NCI-H1417 (cell line): ENCODE measurements at places on chromosomes 13 and 19.

DNA sequence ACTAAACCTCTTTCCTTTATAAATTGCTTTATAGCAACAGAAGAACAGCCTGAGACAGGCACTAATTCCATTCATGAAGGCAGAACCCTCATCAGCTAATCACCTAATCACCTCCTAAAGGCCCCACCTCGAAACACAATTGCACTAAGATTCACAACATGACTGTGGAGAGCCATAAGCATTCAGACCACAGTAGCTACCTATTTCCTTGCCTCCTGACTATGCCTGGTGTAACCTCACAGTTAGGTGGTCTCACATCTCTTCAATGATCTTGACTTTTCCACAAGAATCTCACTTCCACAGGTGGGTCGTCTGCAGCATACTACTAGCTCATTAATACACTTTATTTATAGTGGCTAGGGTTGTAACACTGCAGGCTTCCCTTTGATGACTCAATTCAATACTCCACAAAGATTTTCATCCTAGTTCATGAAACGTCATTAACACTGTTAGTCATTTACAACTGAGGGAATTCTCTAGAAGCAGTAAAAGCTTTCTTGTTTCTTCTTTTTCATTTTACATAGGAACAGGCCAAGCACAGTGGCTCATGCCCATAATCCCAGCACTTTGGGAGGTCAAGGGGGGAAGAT, 27.1 kb downstream of the STK24 start:
- no peak for DNase-seq

- no peak for DNase-seq
Observed at GRCh38 chr13:99266827-99267226, 8.6 kb upstream of the GPR18 start.

DNA sequence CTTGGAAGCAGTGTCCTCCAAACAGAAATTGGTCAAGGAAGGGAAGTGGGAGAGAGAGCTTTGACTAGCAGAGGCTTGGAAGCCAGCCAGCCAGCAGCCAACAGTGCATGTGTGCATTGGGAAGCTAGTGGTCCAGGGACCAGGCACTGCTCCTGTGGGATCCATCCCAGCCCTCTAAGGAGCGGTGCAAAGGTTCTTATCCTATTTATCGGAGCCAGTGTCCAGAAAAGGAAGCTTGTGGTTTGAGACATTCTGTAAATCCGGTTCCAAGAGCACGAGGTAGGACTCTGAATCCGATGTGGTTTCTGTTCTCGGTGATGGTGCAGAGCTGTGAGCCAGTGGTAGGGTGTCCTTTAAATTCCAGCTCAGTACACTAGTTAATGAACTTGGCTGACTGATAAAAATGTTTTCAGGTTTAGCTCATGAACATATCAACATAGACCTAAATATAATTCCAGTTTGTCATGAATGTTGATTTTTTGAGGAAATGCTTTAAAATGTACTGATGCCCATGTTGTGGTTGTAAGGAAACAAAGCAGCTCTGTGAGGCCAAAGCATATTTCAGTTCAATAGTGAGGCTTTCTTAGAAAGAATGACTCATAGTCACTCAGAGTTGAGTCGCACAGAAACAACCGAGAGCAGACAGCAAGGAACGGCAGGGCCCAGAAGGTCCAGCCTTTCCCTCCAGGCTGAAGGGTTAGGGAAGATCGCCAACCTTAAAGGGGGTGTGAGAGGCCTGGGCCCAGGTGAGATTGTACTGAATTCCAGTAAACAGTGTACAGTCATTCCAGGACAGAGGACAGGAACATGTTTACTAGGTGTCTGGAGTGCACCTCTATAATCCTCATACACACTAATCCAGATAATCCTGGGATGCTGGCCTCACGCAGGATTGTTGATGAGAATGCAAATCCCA, 21.5 kb upstream of the GARRE1 start:
- DNase-seq = no peak

DNA sequence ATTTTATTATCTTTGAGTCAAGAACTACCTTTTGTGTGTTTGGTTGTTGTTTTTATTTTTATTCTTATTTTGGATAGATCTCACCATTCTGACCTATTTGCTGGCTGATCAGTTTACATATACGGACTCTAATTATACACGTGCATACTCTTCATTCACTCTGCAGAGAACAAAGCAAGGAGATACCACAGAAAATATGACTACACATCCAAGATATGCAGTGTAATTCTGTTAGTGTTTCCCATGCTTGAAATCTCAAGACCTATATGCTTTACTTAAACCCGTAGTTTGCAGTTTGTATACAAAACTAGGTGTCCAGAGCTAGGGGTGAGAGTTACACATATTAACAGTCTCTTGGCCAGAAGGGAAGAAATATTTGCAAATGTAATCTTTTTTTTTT, 205.5 kb downstream of the DCLK1 start:
- no peak for DNase-seq

DNA sequence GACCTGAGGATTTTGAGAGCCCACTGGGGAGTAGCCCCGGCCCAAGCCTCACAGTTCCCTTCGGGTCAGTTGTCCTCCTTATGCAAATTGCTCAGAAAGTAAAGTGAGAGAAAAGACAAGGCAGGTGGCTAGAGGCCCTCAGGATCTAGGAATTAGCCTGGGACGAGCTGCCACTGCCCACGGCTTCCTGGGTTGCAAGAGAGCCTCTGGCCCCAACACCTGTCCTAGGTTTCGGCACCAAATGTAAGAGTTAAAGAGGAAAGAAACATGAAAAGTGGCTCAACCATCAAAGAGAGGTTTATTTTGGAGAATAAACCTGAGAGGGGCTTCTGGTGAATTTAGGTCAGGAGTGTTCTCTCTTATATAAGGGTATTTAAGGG, 25.6 kb downstream of the TMEM255B start:
- no peak for DNase-seq

DNA sequence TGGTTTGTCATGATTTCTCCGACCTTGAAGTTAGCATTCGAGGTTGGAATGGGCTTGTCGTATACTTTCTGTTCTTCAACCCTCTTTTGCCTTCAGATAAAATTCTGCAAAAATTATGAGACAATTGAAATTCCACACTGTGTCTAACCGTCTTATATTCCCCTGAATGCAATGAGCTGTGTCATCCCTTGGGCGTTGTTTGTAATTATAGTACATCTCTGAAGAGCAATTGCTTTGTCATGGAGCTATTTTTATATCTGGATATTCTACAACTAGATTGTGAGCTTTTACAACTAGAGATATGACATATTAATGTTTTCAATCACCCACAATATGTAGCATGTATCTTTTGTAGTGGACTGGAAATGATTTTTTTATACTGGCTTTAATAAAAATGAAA, 631.8 kb upstream of the SLC10A2 start:
- DNase-seq = peak; percentile 20

GRCh38 chr13:103656311-103656710, 590.1 kb upstream of the SLC10A2 start:
- DNase-seq = no peak

DNA sequence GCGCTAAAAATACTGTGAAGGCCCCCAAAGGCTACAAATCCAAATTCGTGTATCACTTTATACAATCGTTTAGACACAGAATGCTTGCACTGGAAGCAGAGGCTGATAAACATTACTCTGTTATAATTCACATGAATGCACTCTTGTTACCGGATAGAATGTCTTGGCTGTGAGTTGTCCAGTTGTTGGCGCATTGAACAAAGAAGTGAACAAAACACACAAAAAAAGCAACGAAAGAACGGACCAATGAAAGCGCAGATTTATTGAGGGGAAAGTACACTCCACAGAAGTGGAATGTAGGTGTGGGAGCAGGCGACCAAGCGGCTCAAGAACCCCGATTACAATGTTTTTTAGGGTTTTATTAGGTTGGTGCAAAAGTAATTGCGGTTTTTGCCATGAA, 529 bp upstream of the ZNF418 start:
- DNase-seq = no peak

GRCh38 chr19:39506944-39507714, 7.8 kb upstream of the SELENOV start:
- DNase-seq = peak; percentile 93

GRCh38 chr19:46861691-46862502, 1.1 kb downstream of the ARHGAP35 start:
- peak; percentile 30 for DNase-seq

GRCh38 chr13:99926014-99926731, 45.4 kb downstream of the ZIC5 start:
- peak; percentile 93 for DNase-seq

- DNase-seq = no peak
Observed at GRCh38 chr13:46296921-46297320, 85.2 kb downstream of the LRRC63 start.

- no peak for DNase-seq
Observed at GRCh38 chr13:109058087-109058486, 428.7 kb downstream of the MYO16 start.

GRCh38 chr19:10295305-10295846, 5.6 kb downstream of the ICAM5 start:
- DNase-seq = no peak

DNA sequence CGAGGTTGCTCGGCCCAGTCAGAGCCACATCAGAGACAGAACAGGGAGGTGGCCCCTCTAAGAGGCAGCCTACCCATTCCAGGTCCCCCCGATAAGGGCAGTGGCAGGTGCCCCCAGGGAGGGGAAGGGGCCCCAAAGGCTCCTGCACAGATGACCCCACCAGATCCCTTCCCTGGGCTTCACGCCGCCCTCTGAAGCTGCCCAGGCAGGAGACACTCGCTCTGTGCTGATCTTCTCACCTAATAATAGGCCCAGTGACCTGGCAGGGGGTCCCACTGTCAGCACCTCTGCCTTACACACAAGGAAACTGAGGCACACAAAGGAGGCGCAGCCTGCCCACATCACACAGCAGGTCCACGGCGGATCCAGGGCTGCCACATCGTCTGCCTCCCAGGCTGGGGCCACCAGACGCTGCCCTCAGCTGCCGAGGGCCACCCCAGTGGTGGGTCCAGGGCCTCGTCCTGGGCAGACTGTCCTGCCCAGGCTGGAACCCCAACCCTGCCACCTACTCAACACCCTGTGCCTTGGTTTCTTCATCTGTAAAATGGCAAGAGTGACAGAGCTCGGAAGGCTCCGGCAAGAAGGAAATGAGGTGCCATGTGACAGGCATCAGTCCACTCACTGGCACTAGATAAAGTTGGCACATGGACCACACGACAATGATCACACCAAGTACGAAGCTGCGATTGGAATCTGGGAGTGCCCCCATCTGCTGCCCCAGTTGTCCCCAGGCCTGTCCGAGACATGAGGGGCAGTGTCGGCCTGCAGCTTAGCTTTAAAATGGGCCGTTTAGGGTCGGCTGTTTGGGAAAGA, 56.5 kb downstream of the KLF2 start:
- no peak for DNase-seq

DNA sequence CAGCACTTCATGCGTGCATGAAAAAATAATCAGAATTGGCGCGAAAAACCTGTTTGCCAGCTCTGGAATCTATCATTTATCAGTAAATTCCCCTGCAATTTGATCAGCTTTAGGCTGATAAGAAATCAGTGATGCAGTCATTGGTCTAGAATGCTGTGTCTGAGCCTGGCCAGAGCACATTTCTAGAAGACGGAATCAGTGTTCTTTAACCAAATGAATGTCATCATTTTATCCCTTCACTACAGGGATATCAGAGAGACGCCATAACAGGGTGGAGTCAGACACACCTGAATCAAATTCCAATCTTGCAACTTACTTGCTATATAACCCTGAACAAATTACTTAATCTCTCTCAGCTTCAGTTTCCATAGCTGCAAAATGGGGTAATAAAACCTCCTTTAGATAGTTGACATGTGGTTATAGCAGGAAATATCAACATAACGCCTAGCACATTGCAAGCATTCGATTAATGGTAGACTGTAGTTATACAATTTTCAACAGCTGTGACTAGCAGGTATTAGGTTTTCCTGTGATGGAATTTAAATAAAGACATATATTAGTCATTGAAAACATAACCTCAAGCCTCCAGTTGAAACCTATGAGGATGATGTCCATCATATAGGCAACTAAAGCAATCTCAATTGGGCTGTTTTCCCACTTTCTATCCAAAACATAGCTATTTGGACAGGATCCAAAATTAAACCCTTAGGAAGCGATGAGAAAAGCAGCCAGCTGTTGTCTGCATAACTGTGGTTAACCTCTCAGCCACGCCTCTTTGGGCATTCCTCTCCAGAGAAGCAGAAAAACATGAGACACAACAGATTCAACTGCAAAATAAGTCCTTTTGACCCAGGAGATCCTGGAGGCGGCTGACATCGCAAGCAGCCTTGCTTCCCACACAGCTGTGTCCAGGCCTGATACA, 51.6 kb upstream of the UBL3 start:
- DNase-seq = no peak

- no peak for DNase-seq
Observed at GRCh38 chr13:114164681-114165429, 14.2 kb upstream of the CFAP97D2 start.

- no peak for DNase-seq
Observed at GRCh38 chr13:99375738-99376080, 68.5 kb upstream of the GPR183 start.

- no peak for DNase-seq
Observed at GRCh38 chr19:45827459-45828093, 12.5 kb upstream of the RSPH6A start.

DNA sequence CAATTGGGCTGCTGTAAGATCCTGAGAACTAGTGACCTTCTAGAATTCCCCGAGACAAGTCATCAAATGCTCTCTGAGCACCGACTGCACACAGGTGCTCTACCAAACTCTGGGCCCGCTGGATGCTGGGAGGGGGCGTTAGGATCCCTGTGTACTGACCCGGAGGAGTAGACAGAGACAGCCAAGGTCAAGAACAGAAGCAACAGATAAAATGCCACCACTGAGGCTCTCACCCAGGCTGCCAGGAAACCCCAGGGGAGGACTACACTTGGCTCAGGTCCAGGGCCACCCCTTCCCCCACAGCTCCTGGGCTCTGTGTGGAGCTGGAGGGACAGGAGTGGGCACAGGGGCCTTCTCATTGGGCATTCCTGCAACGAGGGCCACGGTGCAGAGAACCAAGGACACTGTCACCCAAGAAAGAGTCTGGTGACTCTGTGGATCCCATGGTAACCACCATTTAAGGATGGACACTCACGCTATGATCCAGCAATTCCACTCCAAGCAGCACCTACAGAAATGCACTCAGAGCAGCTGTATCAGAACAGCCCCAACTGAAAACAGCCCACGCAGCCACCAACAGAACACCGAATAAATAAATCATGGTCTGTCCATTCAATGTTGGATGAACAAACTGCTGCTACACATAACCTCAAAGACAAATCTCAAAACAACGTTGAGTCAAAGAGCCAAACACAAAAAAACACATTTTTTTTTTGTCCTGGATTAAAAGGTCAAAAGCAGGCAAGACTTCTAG, 16.8 kb upstream of the SLC35E1 start:
- DNase-seq = no peak

DNA sequence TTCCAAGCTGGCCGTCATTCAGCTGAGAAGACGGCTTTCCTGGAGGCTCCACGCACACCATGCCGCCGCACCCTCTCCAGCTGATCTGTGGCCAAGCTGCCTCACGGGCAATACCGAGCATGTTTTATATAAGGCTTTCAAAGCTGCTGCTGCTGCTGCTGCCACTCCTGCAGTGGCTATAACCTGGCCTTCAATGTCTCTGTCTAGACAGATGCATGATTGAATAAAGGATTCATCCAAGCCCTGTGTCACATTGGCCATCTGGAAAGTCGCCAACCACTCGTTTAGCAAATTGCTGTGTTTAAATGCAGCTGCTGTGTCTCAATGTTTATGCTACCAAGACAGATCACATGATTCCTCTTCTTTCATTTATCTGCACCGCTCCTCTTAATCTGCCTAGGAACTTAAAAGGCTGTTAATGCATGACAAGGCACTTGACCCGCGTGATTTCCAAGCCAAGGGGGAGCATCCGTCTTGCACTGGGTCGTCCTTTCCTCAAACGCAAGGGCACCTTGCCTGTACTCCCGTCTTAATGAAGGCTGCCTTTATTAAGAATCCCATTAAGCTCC, 114.3 kb downstream of the TEX26 start:
- peak; percentile 91 for DNase-seq
